Stimulated activated CD8-positive, alpha-beta memory T cell treated with anti-CD3 and anti-CD28 coated beads, Interleukin-4, amount 100 ng/mL, for 4 hours (primary cell): ENCODE measurements at places on chromosomes 2 and 18.

GRCh38 chr2:15040429-15041084, 408.0 kb downstream of the LRATD1 start:
- DNase-seq, result no peak

DNA sequence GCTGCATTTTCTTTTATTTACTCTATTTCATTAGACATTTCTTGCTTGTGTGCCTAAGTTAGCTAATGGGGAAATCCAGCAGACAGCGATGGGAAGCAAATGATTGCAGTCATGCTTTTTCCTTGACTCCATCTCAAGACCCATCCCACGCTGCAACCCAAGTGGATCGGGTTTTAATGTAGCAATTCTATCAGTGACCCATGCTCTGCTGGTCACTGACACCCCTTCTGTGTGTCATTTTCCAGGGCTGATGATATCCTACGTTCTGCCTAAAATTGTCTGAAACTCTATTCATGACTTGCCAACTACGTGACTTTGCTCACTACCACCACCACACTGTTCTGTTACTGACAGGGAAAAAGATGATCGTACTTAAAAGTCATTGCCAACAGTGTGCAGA, 129.8 kb downstream of the CCBE1 start:
- DNase-seq, result no peak

DNA sequence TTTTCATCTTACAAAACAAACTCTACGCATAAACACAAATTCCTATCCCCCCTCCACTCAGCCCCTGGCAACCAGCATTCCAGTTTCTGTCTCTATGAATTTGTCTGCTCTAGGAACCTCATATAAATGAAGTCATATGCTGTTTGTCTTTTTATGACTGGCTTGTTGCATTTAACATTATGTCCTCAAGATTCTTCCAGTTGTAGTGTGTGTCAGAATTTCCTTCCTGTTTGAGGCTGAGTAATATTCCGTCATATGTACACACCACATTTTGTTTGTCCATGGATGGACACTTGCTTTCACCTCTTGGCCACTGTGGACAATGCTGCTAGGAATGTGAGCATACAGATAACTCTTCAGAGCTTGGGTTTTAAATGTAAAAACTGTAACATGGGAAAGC, 272.1 kb downstream of the GBX2 start:
- no peak for DNase-seq

DNA sequence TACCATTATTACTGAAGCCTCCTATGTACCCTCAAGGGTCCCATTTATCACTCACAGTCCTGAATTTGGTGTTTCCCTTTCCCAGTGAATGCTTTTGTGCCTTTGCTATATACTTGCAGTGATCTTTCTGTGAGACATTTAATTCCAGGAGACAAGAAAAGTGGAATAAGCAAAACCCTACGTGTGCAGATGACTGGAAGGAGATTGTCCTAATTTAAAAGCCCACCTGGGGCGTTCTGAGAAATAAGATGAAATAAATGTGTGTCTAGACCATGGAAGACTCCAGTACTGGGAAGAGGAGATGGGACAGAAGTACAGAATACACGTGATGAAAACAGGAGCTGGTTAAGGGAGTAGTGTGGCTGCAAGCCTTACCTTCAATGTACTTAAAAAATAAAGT, 19.3 kb downstream of the TYMS start:
- no peak for DNase-seq

GRCh38 chr18:31046916-31047315, 4.4 kb upstream of the DSC3 start:
- no peak for DNase-seq

DNA sequence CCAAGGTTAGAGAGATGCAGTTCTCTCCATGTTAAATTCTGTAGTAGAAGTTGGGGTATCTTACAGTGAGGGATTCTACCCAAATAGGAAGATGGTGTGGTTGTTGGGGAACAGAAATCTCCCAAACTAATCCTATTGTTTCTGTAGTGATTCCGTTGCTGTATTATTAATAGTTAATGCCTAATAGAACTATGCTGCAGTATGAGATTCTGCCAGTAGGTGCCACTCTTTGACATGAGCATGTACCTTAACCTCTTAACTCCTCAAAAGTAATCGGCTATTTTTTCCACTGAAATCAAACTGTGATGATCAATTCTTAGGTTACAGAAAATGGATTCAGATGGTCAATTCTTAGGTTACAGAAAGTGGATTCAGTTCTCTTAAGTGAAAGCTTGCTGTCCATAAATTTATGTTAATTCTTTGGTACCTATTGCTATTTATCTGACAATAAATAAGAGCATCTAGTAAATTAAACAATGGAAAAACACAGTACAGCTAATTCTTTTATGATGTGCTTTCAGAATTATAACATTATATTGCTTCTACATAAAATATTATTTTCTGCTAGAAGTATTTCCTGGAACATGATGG, 97.9 kb upstream of the DLX2 start:
- no peak for DNase-seq

DNA sequence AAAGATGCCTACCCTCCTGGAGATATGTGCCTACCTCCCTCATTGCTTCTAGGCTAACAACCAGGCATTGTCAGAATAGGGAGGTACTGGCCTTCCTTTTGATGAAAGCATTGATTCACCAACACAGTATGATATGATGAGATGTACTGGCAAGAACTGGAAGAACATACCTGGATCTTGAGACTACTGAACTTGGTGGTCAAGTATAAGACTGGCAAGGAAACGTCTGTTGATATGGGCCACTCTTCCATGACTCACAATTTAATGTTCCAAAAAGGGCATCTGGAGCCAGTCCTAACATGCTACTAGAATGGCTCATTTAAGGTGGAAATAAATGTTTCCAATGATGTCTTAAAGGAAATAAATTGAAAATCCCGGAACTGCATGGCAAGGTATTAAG, 18.1 kb downstream of the DTNB start:
- no peak for DNase-seq

- DNase-seq, result no peak
These were observed 44.7 kb upstream of the INHBB start for GRCh38 chr2:120301284-120301683.

- DNase-seq, result no peak
These were observed 36.0 kb downstream of the GULP1 start for GRCh38 chr2:188327518-188328213.

DNA sequence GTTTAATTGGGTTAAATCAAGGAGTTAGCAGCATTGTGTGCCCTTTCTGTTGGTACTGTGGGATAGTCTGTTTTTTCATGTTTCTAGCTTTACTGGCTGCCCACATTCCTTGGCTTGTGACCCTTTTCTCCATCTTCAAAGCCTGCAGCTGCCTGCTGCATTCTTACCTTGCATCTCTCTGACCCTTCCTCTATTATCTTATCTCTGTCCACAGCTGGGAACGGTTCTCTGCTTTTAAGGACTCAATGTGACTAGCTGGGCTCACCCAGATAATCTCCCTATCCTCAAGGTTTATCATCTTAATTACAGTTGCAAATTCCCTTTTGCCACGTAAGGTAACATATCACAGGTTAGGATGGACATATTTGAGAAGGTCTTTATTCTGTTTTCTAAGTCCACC, 199.7 kb downstream of the KCNS3 start:
- no peak for DNase-seq

GRCh38 chr2:9310377-9310776, 103.8 kb downstream of the ASAP2 start:
- DNase-seq, result no peak

GRCh38 chr2:163338270-163338669, 397.5 kb downstream of the FIGN start:
- DNase-seq, result no peak

DNA sequence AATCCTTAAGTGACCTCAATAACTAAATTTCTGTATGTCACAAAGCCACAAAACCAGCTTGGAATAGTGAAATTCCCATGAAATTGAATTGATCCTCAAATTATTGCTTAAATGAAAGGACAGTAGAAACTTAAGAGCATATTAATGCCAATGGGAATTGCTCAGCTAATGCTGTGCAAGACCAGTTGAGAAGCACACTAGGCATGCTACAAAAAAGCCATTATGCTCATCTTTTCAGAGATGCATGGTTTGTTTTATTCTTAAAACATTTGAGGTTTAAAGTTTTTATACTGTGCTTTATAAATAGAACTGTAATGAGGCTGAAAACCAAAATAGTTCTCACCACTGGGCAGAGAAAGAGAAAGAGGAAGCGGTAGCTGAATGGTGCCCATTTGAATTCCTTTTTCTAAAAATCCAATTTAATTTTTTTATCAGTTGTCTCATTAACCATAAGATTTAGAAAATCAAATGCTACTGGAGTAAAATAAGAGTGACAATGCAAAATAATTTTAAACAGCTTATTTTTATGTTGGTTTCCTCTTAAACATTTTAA, 98.6 kb downstream of the LNPK start:
- no peak for DNase-seq

DNA sequence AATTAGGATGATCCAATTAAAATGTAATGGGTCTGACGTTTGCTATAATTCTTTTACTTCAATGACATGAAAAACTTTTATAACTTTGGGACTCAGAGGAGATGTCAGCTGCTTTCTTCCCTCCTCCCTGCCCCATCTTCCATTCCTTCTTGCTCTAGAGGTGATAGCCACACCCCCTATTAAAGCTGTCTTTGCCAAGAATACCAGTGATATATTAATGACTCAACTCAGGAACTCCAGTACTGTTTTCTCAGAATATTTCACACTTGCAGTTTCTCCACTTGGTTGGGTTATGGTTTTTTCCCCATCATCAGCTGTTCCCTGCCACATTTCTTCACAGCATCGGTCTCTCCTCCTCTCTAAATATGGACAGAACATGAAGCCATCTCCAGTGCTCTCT, 184.0 kb downstream of the KCNE4 start:
- DNase-seq, result no peak
